ENCODE measurements at places on chromosomes 7 and 10.

- no peak for DNase-seq
Observed at GRCh38 chr7:5360971-5361370, 62.7 kb downstream of the TNRC18 start.

DNA sequence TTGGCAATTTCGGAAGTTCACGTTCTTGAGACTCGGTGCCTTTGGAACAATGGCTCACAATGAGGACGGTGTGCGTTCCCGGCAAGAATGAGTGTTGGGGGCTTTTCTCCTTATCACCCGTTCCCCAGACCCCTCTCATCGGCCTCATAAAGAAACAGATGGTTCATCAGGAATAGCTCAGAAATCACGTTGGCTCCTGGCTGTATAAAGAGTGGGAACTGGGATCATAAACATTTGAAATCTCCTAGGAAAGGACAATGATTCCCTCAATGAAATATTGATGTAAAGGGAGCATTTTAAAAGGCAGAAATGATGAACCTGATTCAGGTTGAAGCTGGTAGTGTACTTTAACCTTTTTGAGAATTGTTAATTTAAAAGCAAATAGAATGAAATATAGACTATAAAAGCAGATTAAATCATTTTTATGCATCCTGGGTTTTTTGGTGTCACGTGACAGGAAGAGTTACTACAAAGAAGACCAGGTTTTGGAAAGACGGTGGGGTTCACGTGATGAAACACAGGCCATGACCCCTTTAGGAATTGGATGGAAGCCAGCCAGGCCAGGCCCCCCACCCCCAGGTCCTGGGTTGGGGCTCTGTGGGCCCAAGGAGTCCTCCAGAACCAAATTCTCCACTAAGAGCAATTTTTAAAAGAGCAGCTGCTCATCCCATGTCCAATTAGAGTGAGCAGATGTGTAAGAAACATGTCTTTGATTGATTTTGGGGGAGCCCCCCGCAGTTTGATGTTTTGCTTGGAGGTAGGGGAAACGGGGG, 63.0 kb downstream of the CUX1 start:
- no peak for DNase-seq

GRCh38 chr7:127534636-127535035, 50.8 kb downstream of the GCC1 start:
- no peak for DNase-seq

DNA sequence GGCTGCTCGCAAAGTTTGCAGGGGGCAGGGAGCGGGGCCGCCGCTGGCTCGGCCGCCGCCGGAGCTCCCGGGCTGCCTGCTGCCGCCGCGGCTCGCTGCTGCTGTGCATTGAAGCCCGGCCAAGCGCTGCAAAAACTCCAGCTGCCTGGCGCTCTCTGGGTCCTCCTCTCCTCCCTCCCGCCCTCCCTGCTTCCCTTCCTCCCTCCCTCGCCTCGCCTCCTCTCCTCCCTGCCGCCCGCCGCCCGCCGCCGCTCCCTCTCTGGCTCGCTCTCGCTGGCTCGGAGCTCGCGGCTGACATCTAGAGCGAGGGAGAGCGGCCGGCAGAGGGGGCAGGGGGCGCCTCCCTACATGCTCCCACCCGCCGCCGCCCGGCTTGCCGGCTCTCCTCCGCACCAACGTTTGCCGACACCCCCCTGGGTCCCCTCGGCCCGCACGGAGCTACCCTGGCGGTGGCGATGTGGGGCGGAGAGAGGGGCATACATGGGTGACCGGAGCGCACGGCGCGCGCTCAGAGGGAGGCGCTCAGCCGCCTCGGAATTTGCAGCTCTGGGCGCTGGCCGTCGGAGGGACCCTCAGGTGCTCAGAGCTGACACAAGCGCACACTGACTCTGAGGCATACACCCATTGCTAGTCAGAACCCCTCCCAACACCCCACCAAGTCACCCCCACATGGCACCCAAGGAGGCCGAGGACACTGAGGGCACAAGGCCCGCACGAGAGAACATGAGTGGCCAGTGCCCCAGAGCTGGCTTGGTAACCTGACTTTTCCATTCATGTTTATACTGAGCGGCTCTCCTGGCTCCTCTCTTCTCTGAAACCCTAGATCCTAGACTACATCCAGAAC, 1.2 kb upstream of the PLXNA4 start:
- no peak for DNase-seq

GRCh38 chr10:631266-631665, 58.2 kb downstream of the DIP2C start:
- no peak for DNase-seq

DNA sequence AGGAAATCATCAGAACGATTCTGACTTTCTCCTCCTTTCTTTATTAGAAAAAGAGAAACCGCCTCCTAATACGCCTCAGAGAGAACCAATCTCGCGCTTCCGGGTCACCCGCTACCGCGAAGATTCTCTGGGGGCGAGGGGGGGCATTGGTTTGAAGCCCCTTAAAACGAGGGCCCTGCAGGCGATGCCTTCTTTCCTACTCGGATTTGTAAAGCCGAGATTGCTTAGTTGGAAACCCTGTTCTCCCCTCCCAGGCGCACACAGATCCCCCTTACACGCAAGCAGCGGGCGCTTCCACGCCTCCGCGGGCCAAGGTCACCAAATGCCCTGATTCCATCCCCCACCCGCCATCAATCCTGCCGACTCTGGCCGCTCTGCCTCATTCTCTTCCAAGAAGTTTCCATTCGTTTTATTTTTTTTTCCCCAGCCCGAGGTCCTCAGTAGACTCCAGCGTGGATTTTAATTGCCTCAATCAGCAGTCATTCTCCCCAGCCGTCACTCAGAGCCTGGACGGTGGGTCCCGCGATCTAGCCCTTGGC, 1.1 kb upstream of the GAD2 start:
- DNase-seq = no peak

- DNase-seq = no peak
Observed at GRCh38 chr7:81264116-81264515, 345.3 kb upstream of the SEMA3C start.

DNA sequence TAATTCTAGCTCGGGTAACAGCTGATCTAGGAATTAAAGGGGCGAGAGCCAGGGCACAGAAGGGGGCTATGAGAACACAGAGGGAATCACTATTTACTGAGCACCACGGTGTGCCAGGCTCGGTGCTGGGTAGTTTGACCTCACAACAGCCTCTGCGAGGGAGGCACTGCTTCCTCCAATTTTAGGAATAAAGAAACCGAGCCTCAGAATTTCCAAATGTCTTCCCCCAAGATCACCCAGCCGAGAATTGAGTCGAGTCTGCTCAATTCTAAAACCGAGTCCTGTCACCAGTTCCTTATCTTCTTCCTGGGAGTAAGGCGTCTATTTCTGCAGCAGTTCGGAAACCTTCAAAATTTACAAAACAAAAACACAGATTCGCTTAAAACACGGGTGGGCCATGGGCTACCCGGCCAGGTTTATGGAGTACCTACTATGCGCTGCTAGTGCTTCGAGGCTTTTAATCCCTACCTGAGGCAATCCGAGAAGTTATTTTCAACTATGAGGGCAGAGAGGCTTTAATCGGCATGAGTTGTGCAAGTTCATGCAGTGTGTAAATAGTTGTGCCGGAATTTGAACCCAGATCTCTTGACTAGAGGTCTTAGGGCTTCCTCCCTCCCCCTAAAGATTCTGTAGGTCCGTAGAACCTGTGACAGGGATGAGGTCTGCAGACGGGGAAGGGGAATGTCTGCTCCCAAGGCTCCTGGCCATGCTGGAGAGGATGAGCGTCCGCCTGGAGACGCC, 872 bp upstream of the HMX2 start:
- DNase-seq = no peak

DNA sequence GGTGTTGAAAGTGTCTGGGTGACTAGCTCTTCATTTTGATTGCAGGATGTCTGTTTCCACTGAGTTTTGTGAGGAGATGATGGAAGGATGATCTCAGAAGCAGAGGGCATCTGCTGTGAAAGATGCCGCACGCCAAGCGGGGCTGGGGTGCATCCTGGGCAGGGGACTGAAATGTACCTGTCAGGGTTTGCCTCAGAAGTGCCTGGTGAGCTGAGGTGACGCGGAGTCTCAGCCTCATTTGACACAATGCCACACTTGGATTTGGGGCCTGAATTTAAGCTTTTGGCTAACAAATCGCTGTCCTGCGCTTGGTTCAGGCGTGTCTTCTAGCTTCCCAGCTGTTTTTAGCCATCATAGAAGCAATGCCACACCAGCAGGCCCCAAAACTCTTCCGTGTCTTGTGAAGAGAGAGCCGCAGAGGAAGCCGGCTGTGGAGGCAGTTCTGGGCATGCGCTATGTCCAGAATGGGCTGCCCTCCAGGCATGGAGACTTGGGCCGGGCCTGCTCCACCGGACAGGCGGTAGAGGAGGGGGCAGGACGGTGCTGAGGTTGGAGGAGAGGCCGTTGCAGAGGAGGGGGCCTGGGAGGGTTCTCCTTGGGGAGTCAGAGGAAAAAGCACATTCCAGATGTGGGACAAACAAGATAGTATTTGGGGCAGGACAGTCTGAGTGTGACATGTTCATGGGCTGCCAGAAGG, 31.2 kb downstream of the WDR86 start:
- DNase-seq = no peak

- DNase-seq = no peak
Observed at GRCh38 chr10:117094856-117095255, 43.2 kb downstream of the VAX1 start.

DNA sequence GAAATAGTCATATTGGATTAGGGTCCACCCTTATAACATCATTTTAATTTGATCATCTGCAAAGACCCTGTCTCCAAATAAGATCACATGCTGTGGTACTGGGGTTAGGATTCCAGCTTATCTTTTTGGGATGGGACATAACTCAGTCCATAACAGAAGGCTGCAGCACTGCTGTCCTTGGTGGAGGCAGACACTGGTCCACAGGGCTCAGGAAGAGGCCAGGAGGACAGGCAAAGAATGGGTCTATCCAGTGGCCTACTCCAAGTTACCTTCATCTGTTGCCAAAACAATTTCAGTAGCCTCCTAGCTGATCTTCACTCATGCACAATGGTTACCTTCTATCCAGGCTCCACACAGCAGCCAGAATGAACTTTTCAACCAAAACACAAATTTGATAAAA, 387.0 kb downstream of the GRID1 start:
- DNase-seq = no peak

GRCh38 chr10:73136627-73137026, 26.4 kb downstream of the NUDT13 start:
- no peak for DNase-seq

DNA sequence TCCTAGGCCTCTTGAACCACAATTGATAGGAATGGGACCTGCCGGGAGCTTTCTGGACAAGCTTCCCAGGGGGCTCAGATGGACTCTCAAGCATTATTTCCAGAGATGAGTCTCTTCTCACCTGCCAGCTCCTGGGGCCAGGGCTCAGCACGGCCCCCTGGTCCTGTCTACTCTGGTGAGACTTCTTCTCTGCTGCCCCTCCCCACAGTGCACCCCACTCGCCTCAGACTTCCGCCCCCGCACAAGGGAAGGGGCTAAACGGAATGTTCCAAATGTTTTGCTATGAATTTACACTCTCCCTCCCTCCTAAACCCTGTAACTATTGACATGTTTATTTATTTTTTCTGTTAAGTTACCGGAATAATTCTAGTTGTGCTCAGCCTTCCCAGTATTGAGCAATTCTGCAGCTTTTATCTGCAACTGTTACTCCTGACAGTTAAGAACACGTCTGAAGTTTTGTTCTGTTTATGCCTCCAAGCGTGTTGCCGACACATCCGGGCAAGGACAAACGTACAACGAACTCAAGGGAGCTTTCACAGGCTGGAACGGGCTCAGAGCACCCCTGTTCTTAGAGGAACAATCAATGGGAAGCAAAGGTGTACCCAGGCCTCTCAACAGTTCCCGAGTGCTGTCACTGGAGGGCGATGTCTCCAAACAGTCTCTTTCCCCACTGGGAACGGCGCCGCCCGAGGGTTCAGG, 55.2 kb downstream of the FHIP2A start:
- DNase-seq = peak; percentile 39

DNA sequence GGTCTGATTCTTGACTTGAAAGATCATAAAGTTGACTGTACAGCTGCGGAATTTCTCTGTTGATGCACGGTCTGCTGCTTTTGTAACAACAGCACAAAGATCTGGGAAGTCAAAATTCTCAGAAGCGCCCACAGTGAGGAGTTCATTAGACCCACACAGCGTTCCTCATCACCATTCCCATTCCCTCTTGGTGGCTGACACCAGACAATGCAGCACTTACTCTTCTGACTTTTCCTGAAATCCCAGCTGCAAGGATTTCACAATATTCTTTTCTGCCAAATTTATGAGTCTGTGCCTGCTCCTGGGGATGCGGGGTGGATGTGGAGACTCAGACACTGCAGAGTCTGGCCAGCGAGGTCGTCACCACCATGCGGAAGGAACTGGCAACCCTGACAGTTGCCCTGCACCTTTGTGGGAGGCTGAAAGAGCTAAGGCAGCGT, 233.9 kb downstream of the FANK1 start:
- no peak for DNase-seq

DNA sequence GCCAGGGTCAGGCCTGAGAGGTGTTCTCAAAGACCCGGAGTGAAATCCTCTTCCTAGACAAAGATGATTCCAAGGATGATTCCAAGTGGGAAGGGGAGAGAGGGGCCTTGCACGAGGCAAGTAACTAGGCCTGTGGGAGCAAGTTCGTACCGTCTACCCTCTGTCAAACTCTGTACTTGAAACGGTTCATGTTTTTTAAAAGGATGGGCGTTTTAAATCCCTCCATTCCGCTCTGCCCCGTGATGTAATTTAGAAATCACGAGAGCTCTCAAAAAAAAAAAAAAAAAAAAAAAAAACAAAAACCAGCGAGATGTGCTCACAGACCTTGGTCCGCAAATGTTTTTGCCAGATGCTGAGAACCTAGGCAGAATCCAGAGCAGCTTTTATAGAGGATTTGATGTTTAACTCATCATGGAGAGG, 114.7 kb upstream of the CARD11 start:
- DNase-seq = no peak

DNA sequence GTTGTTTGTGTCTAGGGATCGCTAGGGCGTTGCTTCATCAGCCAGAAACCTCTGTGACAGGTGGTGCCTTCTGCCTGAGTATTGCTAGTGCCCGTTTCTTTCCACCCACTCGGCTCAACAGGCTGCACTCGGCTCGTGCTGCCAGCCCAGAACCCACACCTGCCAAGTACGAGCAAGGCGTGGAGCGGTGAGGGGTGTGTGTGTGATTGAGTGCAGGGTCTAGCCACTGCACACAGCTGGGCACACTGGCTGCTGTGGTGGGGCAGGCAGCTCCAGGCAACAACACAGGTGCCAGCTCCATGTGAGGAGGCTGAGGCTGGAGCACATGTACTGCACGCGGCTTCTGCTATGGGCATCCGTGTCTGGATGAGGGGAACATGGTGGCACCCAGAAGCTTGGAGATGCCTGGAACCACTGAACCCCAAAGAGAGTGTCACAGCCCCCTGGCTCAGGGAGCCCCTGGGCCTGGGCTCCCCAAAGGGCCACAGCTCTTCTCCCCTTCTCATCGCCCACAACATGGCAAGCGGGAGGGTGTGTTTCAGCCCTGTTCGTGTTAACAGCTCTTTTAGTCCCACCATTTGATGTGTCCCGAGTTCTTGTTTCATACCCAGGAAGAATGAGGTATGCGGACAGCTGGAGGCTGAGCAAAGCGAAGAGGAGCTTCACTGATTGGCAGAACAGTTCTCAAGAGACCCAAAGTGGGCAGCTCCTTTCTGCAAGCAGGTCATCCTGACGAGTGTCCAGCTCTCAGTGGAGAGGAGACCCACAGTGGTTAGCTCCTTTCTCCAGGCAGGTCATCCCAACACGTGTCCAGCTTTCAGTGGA, 78.1 kb downstream of the HDAC9 start:
- DNase-seq = no peak

GRCh38 chr10:11553773-11554381, 57.6 kb downstream of the USP6NL start:
- DNase-seq = no peak

Measured in stimulated activated CD4-positive, alpha-beta T cell treated with anti-CD3 and anti-CD28 coated beads, Interleukin-12 subunit alpha, Interleukin-12 subunit beta, amount 100 ng/mL, for 24 hours (primary cell).